ENCODE measurements at places on chromosomes 3 and 15.

GRCh38 chr3:95511828-95512227 lies 1302.6 kb upstream of the EPHA6 start:
- H3K4me1 ChIP-seq = no peaks in the 10 kb centered on the region
- no peak for DNase-seq
- no peak overlapping the region for H3K4me3 ChIP-seq
- no peaks in the 10 kb centered on the region for H3K36me3 ChIP-seq
- H3K27ac ChIP-seq = no peak overlapping the region

DNA sequence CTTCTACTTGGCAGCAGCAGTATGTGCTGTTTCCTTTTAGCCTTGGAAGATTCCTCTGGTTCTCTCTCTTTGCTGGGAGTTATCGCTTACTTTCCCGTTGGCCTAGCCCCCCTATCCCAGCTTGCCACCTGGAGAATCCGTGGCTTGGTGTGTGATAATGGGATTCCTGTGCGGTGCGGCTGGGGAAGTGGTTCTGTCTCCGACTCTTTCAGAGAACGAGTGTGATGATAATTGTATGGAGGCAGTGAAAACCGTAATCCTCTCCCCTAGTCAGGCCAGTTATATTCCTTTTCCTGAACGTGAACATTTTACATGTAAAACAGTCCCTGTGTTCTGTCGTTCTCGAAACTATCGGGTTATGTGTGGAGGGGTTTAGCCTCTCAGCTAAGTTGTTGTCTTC lies 300.1 kb upstream of the C2CD4B start:
- H3K4me3 ChIP-seq = peak overlapping the region; percentile 73
- no peaks in the 10 kb centered on the region for H3K36me3 ChIP-seq
- H3K4me1 ChIP-seq = peaks cover 30% of the 10 kb centered on the region
- H3K27ac ChIP-seq = no peak overlapping the region

GRCh38 chr3:186996356-186996755 lies 66.0 kb downstream of the ST6GAL1 start:
- no peak for DNase-seq
- no peaks in the 10 kb centered on the region for H3K27me3 ChIP-seq
- peaks cover 11% of the 10 kb centered on the region for H3K36me3 ChIP-seq
- H3K4me1 ChIP-seq = peaks cover 38% of the 10 kb centered on the region
- H3K4me3 ChIP-seq = no peak overlapping the region

DNA sequence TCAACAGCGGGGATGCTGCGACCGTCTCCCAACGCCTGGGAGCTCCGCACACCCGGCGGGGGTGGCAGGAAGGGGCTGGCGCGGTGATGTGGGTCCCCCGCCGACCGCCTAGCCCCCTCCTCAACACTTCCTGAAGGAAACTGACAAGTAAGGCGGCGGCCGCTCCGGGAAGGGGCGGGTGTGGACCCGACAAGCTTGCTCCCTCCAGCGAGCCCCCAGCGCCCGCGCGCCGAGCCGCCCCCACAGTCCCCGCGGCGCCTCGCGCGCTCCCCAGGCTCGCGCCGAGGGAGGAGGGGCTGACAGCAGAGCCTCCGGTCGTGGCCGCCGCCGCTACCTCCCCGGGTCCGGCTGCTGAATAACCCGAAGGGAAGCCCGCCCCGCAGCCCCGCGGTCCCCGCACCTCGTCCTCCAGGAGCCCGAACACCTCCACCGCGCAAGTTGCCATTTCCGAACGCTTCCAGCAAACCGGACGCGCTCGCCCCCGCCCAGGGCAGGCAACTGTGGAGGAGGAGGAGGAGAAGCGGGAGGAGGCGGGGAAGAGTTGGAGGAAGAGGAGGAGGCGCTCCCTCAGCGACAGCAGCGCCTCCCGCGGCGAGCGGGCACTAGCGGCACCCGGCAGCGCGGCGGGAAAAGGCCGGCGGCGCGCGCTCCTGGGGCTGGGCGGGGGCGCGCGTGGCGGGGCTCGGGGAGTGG lies at the start of gene NEDD4:
Gene NEDD4 (minus strand): TSS at position 502 of the 693 bp plus-strand sequence. CDS start 57 bp downstream, at position 445.
- H3K36me3 ChIP-seq = peaks cover 3% of the 10 kb centered on the region
- H3K27me3 ChIP-seq = no peaks in the 10 kb centered on the region
- DNase-seq = peak; percentile 93

Measured in osteocyte (in vitro differentiated cells).